ENCODE measurements at places on chromosomes 12 and 14.

DNA sequence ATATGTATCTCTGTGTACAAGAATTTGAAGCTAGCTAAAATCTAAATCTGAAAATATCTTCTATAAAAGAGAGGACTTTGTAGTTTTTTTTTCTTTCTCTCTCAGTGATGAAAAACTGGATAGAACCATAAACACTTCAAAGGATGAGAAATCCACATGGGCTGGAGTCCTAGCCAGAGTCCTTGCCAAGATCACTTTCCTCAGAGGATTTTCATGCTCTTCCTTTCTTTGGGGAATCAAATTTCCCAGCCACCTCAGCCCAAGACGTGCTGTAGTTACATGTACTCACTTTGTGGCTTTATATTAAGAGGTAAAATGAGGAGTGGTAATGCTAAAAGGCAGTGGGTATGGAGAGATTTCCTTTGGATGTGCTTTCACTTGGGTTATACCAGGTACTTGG is 110.3 kb downstream of the SLC38A1 start:
- DNase-seq: no peak

- DNase-seq: no peak
Measured at GRCh38 chr12:96041181-96041580, 5.8 kb upstream of the LTA4H start.

DNA sequence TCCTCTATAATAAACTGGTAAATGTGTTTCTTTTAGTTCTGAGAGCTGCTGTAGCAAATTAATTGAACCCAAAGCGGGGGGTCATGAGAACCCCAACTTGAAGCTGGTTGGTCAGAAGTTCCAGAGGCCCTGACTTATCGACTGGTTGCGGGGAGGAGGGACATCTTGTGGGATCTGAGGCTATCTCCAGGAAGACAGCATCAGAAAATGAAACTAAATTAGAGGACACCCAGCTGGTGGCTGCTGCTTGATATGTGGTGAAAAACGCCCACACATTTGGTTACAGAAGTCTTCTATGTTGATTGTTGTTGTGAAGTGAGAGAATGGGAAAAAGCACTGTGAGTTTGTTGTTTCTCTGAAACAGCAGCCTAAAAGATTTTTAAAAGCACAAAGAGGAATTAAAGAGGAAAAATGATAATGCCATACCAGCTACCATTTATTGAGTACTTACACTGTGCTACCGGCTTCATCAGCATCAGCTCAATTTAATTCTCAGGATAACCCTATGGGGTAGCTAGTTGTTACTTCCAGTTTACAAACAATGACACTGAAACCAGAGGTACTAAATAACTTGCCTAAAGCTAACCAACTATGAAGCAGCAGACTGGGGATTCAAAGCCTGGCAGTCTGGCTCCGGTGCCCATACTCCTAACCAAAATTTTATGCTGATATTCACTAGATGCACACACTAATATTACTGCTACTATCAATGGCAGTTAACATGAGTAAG is 24.3 kb downstream of the DDX24 start:
- no peak for DNase-seq

DNA sequence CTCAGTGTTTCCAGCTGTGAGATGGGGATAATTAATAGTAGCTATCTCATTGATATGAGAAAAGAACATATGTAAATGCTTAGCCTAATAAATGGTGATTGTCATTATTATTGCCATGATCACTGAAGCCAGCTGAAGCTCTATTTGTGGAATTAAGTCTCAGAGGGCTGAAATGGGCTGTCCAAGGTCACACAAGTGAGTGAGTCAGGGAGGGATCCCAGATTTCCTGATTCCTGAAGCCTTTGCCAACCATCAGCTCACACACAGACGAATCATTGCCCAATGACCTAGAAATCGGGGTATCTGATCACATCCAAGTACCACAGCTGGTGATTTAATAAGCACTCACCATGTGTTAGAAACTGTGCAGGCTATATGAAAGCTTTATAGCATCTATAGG is 21.6 kb upstream of the TMEM229B start:
- no peak for DNase-seq

GRCh38 chr12:20592556-20592955 is 102.6 kb upstream of the SLCO1C1 start:
- no peak for DNase-seq

- no peak for DNase-seq
Measured at GRCh38 chr14:37580146-37580545, 14.9 kb downstream of the FOXA1 start.

- no peak for DNase-seq
Measured at GRCh38 chr12:45124485-45125155, 73.7 kb upstream of the DBX2 start.

DNA sequence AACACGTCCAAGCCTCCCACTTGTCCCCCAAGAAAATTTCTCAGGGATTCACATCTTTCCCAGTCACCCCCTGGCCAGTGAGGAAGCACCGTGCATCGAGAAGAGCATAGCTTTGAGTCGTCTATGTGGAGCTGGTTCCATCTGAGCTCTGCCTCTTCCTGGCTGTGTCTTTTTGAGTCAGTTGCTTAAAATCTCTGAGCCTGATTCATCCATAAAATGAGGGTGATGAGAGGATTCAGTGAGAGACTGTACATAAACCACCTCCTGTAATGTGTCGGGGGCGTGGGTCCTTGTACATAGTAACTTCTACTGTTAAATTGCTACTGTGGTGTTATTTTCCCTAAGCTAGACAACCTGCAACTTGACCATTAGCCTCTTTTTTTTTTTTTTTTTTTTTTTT is 13.8 kb downstream of the CD9 start:
- no peak for DNase-seq

DNA sequence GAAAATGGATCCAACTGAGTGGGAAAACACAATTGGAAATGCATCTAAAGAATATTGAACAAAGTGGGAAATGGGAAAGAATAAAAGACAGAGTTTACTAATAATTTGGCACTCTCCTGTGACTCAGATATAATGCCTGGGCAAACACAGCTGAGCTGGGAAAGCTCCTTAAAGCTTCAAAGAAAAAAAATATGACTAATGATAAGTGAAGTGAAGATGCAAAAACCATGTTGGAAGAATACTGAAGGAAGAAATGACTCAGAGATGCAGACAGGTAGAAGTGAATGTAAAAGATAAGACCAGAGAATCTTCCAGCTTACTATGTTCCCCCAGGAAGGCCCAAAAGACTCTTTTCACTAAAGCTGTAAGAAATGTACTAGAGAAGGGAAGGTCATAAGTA is 62.4 kb upstream of the FOXG1 start:
- no peak for DNase-seq

DNA sequence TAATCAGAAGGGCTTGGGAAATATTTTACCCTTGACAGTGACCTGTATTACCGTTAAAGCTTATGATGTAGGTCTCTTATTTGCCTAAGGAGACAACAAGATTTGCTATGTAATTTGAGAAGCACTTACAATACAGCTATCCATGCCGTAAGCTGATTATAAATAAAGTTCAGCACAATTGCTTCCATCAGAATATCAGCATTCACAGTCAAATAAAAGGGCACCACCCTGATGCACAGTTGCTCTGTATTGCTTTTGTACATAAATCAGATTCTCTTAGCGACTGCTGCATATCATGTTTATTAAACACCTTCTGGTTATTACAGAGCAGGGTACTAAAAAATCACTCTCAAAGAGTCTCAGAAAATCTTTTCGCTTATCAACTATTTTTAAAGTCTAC is 67.3 kb upstream of the VRK1 start:
- DNase-seq: no peak

DNA sequence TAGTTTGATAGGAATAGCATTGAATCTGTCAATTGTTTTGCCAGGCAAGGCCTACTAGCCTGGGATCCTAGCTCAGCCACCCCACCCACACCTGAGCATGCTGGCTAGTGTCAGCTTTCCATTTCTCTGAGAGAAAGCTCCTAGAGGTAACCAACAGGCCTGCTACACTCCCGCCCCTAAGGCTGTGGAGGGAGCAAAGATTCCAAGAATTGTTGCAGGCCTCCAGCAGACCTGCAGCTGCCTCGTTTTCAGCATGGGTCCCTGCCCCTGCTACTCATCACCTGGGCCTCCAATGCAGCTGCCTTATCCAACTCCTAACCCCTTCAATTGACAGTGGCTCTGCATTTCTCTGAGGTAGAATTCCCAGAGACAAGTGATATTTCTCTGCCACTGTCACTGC is 852.4 kb upstream of the MDGA2 start:
- no peak for DNase-seq

DNA sequence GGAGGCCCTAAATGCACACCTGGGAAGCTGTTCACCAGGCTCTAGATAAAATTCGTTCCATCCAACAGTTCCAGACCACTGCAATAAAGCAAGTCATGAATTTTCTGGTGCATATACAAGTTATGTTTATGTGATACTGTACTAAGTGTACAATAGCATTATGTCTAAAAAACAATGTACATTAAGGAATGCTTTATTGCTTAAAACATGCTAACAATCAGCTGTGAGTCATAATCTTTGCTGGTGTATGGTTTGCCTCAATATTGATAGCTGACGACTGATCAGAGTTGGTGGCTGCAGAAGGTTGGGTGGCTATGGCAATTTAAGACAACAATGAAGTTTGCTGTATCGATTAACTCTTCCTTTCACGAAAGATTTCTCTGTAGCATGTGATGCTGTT is 52.3 kb downstream of the ATG14 start:
- DNase-seq: no peak

GRCh38 chr14:71856199-71856919 is 75.9 kb upstream of the RGS6 start:
- DNase-seq: no peak

DNA sequence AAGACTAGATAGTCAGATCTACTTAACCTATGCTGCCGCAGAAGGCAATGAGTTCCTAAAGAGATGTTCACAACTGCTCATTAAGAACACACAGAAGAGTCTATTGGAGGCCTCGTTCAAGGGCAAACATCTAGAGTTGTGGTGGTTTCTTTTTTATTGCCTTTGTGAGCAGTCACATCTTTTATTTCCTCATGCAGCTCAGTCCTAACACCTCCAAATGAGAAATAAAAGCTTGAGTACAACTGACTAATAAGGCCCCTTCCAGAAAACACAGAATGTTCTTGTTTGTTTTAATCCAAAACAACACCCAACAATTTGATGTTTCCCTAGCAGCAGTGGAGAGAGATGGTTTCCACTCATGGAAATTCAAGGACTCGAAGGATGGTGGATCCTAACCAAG is 123.5 kb upstream of the NOS1 start:
- no peak for DNase-seq

DNA sequence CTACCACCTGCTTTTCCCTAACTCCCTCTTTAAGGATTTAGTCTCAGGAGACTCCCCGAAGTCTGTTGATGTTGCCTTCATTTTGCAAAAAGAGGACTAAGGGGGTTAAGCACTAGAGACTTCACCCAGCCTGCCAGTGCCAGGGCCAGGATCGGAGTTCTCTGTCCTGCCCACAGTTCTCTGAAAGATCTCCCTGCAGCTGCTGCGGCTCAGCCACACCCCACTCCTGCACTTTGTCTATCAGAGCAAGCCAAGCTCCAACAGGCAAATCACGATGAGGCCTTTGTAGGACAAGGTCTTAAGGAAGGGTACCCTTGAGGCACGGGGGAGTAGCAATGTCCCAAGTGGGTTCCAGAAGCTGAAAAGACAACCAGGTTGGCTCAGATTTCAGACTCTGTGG is 148.8 kb upstream of the EGLN3 start:
- no peak for DNase-seq

DNA sequence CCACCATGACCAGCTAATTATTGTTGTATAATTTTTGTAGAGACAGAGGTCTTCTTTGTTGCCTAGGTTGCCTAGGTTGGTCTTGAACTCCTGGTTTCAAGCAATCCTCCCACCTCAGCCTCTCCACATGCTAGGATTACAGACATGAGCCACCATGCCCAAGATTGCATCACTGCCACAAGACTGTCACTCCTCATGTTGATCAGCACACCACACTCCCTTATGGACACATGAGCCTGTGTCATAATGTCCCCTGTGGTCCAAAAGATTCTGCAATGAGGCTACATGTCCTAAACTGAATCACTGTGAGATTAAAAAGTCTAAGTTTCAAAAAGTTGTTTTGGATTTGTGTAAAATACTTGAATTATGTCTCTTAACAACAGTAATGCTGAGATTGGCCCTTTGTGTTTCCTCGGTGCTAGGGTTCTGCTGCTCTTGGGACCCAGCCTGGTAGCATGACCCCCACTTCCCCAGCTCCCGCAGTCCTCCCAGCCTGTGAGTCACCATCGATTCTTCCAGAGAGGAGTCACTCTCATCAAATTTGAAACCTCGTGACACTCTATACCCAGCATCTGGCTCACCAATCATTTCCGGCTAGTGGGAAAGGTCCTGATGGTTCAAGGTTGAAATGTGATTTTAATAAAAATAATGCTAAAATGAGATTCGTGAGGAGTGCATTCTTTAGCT is 890.9 kb downstream of the VRK1 start:
- no peak for DNase-seq

GRCh38 chr14:37616853-37617252 is 21.4 kb downstream of the TTC6 start:
- DNase-seq: no peak

DNA sequence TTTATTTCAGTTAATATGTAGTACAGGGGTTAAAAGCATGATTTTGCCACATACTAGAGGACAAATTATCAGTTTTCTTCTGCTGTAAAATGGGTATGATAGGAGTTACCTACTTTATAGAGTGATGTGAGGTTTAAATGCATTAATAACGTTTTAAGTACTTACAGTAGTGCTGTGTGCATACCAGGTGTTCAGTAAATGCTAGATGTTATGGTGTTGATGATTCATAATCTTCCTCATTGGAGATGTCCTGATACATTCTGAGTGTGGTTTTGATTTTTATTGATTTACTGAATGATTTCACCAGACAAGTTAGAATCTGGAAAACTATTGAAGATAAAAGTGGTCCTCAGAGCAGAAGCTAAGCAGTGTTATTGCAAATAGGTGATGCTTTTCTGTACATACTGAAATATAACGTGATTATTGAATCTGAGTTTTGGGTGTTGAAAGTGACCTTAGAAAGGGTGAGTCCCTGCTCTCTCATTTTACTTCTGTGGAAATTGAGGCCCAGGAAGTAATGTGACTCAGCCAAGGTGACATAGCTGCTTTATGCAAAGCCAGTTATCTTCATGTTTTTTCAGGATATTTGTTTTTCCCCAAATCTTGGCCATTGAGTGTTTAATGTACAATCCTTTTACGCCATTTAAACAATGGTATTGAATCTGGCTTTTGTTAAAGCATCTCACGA is 54.7 kb downstream of the VRK1 start:
- DNase-seq: no peak

Measured in anterior cingulate cortex (tissue), 58 donors.